ENCODE measurements at places on chromosomes 7 and 10. TPM values are rescaled to one million over a fixed set of nuclear protein-coding genes. Genes with fewer than 3 reads are reported as not detected.

Gene FAM25G
- total RNA-seq, result not detected

Gene BUD23
- total RNA-seq, result 104 TPM

Gene RADIL
- 1.1 TPM for total RNA-seq

Gene C10orf90
- total RNA-seq, result not detected

Gene CAMK1D
- 6.8 TPM for total RNA-seq

Gene CELF2
- 9.7 TPM for total RNA-seq

Gene OIT3
- not detected for total RNA-seq

Gene TRPV5
- not detected for total RNA-seq

Gene MPP7
- 8.3 TPM for total RNA-seq

Gene ERVW-1
- total RNA-seq, result not detected

Gene RAMP3
- not detected for total RNA-seq

Gene ZNF467
- not detected for total RNA-seq

Gene CTTNBP2
- 0.12 TPM for total RNA-seq

Gene ITIH2
- not detected for total RNA-seq

Gene SDK1
- total RNA-seq, result not detected

Gene DMBT1
- not detected for total RNA-seq

Gene PPP2R2D
- total RNA-seq, result 40.9 TPM

Gene TAS2R4
- not detected for total RNA-seq

Gene HNRNPH3
- total RNA-seq, result 29.8 TPM

Gene MMP21
- total RNA-seq, result not detected

Gene NFKB2
- 22.7 TPM for total RNA-seq

Gene OR6V1
- not detected for total RNA-seq

Gene ICA1
- not detected for total RNA-seq

Data from MG63 (cell line).